ENCODE measurements at places on chromosomes 1 and 21.

DNA sequence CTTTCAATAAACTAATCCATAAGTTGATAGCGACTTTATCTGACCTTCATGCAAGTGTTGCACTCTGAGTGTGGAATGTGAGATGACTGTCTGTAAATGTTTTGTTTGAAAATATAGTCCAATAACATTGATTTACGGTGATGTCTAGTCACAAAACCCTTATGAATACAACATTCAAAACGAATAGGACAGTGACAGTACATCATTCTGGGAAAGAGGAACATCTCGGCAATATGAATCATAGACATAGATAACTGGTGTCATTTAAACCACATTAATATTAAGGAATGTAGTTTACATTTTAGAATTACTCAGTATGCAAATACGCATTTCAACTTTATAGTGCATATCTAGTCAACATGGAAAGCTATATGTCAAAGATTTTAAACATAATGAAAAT is 1311.6 kb upstream of the ADGRL4 start:
- DNase-seq = no peak

DNA sequence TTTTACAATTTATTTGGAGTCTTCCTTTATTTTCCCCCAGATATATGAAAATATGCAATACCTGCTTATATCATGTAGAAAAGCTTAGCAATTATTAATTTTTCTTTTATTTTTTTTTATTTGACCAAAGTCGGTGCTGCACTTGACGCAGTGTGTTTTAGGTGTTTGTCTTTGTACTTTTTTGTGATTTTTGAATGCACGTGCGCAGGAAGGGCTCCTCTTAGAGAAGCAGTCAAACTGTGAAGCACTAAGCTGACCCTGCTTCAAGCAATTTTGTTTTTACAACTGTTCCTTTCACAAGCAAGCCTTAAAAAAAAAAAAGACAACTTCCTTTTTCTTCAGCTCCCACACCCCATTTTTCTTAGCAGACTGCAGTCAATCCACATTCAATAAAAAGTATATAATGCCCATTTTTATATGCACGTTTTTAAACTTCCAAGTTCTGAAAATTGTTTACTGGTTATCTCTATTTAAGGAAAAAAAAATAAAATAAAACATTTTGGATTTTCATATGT is 267.4 kb downstream of the TM2D1 start:
- DNase-seq = no peak

DNA sequence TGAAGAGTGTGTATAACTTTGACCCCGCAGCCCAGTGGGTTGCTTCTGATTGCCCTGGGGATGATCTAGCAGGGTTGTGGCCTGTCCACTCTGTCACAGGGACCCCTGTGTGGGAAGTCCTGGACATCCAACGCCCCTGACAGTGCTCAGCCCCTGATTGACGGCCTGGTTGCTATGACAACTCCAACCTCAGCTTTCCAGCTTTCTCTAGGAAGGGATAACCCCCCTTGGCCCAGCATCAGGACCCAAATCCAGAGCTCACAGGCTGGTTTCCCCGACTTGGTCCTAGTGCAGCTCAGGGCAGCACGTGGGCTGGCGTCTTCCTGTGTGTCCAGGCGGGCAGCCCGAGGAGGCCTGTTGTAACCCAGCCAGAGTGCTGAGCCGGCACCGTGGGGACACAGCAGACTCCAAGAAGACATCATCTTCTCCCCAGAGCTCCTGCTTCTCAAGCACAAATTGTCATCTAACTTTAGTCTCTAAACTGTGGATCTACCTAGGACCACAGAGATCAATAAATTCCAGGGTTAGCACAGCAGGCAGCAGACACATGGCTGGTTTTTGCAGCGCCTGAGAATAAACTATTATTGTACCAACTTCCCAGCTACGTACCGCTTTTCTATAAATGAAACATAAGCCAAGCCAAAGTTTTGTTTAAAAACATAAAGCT is 18.9 kb upstream of the PDXK start:
- no peak for DNase-seq

DNA sequence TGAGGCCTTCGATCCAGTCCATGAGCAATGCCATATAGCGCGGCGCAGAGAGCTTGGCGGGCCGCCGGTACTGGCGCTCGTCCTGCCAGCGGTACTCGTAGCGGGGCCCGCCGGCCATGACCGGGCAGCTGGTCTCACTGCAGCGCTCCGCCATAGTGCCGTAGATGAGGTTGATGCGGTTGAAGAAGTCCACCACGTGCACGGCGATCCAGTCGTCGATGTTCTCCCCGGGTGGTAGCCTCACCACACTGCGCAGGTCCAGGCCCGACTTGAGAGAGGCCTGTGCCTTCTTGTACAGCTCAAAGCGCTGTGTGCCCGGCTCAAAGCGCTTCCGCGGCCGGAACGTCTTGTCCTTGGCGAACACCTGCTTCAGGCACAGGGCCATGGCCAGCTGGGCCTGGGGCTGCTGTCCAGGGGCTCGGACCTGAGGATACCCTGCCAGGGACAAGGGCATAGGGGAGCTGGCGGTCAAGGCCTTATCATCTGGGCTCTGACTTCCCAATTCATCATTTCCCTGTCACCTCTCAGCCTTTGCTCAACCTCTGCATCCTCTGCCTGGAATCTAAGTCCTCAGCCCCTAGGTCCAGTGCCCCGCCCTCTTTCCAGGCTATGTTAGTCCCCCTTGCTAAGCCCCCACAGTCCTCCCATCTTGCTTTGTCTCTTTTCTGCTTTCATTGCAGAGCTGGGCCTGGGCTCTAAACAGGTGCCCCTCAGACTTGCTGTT is 3.5 kb downstream of the MOB3C start:
- DNase-seq = peak; percentile 62

DNA sequence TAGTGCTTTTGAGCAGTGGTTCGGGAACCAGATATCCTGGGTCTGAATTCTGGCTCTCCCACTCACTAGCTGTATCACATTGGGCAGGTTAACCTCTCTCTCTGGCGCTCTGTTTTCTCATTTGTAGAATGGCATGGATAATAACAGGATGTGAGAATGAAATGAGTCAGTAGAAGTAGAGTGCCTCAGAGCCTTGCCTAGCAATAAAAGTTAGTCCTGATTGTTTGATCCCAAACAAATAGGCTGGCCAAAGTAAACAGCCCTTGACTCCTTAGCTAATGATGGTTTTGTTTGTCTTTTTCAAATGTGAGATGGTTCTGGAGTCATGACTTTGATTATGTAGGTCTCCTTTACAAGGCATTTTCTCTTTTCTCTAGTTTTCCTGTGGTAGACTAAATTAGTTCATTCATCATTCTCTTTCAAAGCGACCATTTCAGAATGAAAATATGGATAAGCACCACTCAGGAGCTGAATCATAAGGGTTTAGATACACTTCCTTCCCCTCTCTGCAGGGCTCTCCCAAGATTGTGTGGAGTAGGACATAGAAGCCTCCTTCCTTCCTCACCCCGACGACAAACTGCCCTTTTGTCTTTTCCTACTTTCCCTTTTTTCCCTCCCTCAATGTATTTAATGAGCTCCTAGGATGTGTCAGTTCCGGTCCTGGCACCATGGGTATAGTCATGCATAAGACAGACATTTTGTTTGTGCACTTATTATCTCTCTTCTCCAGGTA is 23.1 kb downstream of the KIAA0040 start:
- no peak for DNase-seq

DNA sequence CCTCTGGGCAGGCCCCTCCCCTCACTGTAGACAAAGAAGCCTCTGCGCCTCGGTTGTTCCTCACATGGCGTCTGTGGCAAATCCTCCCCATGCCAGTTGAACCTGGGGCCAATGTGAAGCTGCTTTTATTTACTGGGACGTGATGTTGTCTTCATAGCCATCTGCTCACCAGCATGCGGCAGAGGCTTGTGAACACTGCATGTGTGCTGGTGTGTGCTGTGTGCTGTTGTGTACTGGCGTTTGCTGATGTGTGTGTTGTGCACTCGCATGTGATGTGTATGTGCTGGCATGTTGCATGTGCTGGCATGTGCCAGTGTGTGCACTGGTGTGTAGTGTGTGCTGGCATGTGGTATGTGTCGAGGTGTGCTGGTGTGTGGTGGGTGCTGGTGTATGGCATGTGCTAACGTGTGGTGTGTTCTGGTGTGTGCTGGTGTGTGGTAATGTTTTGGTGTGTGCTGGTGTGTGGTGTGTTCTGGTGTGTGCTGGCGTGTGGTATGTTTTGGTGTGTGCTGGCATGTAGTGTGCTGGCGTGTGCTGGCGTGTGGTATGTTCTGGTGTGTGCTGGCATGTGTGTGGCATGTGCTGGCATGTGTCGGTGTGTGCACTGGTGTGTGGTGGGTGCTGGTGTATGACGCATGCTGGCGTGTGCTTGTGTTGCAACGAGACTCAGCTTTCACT is 37.2 kb upstream of the TRAPPC10 start:
- no peak for DNase-seq

- DNase-seq = no peak
Measured at GRCh38 chr1:187070076-187070475, 241.3 kb downstream of the PLA2G4A start.

- DNase-seq = no peak
Measured at GRCh38 chr21:44574457-44575306, 1.2 kb downstream of the KRTAP10-4 start.

DNA sequence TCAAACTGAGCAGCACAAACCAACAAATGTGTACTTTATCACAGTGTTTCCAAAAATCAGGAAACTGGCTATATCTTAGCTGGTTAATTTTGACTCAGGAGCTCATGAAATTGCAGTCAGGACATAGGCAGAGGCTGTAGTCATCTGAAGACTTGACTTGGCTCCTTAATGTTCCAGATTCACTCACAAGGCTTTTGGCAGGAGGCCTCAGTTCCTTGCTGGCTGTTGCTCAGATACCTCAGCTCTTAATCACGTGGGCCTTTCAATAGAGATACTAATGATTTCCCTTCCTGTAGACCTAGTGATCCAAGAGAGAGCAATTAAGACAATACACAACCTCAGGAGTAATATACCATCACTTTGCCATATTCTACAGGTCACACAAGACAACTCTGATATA is 537.7 kb downstream of the BRINP3 start:
- DNase-seq = no peak

Data from ovary (tissue), 10 donors.